ENCODE measurements at places on chromosomes 12 and 14.
A peak's percentile ranks its signal among the peaks of the same experiment; 100 is the strongest.

DNA sequence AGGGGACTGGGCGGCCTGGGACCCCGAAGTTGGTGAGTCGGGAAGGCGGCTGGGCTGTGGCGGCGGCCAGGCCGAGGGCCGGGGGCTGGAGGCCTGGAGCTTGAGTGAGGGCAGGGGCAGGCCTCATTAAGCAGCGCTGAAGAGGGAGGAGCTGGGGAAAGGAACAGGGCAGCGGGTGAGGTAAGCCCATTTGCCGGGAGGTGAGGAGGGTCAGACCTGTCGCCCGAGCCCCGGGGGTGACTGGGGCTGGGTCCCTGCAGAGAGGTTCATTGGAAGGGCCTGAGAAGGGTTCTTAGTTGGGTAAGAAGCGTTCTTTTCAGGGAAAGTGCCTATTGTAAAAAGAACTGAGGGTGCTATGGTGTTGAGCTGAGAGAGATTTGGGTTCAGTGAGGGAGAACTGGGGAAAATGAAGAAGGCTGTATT, 441 bp downstream of the RAB5B start:
- DNase-seq = peak; percentile 23

DNA sequence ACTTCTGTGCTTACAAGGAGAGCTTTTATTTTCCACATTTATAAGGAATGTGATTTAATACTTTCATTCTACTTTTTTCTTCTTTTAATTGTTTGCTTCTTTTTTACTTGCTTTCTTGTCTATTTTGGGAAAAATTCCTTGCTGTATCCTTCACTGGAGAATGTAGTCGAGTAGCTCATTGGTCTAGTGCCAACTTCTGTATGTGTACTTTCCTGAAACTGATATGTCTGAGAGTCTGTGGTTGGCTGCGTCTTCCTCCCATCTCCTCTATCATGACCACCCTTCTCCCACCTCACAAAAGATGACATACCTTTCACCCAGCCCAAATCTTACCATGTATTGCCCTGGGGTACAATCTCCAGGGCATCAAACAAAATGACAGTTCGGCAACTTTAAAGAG, 51.8 kb downstream of the MSRB3 start:
- DNase-seq = no peak

DNA sequence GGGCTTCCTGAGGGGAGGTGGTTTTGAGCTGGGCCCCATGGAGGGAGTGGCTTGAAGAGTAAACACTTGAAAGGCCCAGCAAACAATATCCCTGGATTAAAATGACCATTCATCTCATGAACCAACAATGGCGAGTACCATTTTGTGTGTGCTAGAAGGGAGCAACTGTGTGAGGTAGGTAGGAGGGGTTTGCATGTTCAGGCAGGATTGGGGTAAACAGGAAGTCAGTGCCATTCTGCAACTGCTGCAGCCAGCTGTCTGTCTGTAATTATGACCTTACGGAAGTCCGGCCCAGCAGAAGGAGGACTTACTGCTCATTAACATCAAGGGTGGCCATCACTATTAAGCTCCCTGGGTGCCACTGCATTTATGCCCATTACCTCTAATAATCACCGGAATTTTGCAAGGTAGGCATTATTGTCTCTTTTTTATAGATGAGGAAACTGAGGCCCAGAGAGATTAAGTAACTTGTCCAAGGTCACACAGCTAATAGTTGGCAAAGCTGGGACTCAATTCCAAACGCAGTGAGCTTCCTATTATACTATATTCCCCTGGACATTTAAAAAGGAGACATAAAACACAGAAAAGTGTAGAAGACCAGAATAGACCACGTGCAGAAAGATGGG, 16.6 kb upstream of the IFI27L2 start:
- no peak for DNase-seq

DNA sequence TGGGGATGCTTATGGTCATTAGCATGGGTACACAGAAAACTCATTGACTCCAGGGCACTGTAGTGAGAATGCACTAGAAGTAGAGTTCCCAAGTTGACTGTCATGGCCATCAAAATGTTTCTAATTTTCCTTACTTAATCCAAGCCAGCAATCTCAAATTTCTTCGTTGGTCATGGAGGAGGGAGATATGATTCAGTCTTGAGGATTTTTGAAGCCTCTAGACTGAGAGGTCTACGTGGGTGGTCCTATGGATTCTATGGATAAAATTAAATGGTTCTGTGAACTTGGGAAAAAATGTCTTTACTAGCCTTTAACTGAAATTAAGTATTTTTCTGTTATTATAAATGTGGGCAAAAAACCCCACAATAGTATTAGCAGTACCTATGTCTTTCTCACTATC, 508.5 kb downstream of the FUT8 start:
- DNase-seq = no peak

DNA sequence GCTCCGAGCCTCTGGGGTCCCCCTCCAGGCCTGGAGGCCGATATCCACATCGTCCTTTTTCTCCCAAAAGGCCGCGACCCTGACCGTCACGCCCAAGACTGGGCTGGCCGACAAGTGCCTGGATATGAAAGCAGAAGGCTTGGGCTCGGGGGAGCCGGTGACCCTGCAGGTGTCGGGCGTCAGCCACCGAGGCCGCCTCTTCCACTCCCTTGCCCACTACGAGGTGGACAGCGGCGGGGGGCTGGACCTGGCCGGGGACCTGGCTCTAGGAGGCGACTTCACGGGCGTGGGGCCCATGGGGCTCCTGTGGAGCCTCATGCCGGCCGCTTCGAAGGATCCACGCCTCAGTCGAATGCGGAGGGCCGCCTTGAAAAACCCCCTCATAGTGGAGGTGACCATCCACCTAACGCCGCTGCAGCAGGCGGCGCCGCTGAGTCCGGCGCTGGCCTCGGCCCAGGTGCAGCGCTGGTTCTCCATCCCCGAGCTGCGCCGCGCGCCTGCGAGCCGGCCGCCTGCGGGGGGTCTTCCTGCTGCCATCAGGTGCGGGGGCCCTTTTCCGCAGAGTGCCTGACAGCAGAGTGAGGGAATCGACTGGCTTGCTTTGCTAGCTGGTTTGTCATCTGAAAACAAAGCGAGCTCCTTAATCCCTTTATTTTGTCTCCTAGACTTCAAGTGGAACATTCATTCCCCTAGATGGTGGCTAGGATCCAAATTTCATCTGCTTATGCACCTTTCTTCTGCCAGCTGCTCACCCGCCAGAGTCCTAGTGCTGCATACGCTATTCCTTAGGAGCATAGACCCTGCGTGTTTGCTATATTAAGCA, 10.6 kb upstream of the DNAL1 start:
- peak; percentile 8 for DNase-seq

DNA sequence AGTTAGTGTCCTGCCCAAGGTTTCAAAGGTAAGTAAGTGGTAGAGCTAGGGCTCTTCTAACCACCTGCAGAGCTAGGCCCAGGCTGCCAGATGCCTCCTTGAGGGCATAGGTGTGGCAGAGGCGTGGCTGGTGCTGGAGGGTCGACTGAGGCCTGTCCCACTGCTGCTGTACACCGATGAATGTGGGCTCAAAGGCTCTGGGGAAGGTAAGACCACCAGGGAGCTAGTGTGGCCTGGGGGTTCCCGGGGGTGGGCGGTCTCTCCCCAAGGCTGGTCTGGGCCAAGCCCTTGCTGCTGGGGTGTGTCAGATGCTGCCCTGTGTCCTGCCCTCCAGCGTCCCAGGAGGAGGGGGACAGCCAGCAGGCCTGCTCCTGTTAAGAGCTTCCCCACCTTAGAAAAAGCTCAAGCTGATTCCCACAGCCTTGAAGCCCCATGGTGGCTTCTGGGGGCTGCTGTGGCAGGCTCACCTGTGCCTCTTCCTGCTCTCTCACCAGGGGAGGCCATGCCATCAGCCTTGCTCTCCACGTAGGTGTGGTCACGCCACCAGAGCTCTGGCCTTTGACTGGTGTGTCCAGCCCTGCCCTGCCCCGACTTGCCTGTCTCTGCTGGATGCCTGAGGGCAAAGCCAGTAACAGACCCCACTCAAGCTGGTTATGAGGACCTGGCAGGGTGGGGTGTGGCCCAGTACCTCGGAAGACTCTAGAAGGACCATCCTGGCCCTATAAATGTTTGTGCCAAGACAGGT, 36.8 kb downstream of the SH2B3 start:
- no peak for DNase-seq

DNA sequence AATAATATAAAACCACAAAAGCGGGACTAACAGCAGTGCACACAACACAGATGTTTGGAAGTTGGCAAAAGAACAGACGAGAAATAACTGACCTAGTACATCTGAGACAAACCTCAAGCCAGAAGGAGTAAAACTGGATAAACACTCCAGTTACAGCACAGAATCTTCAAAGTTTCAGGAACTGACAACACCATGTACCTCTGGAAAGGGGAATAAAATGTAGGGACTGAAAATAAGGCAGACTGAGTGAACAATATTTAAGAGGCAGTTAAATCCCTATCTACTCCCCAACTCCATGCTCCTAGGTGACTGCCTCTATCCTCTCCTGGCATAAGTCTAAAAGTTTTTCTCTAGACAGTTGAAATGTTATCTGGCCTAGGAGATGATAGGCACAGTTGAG, 57.9 kb downstream of the ZFYVE21 start:
- no peak for DNase-seq

DNA sequence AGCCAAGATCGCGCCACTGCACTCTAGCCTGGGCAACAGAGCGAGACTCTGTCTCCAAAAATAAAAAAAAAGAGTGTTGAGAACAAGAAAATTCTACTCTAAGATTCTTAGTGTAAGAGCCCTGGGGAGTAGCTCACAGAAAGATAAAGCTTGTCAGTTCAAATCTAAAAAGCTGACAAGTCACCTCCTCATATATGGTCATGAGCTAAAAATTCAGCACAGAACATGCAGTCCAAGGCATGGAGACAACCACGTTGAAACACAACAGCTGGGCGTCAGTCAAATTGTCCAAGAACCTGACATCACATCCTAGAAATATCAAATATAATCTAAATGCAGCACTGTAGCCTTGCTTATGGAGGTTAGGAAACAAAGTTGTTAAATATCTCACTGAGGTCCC, 47.8 kb downstream of the CLIP1 start:
- DNase-seq = no peak

DNA sequence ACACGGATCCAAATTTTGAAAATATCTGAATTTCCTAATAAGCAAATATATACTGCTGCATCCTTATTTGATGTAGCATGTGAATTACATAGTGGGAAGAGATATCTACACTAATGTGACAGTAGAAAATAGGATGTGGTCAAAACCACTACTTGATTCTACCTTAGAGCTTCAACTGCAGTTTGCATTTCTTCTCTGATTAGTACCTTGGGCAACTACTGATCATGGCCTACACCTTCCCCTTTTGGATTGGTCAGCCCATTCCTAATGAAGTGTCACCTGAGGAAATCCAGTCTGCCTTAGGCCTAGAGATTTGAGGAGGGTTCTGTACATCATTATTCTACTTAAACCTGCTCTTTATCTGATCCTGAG, 10.7 kb downstream of the LLPH start:
- DNase-seq = no peak

GRCh38 chr14:88364710-88365413, 20.6 kb upstream of the SPATA7 start:
- no peak for DNase-seq

DNA sequence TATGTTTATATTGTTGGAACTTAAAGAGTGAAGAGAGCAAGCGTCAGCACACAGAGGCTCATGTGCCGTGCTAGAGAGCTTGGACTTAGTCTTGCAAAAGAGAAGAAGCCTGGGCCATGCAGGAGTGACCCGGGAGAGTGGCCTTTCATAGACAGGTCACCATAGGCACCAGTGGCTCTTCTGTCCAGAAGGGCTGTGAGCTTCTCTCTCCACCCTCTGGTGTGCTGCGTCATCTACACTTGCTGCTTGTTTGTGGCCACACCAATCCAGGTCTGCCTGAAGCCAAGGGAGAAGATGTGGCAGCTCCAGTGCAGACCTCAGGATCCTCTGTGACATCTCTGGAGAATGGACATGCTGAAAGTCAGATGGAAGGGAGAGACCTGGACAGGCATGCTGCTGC, 74.4 kb downstream of the NTF3 start:
- DNase-seq = no peak

- no peak for DNase-seq
These were observed 5.1 kb downstream of the MIPOL1 start for GRCh38 chr14:37202812-37203211.

GRCh38 chr12:53485955-53486735, 13.1 kb downstream of the MAP3K12 start:
- DNase-seq = no peak
